ENCODE measurements at places on chromosomes 7 and 10.

DNA sequence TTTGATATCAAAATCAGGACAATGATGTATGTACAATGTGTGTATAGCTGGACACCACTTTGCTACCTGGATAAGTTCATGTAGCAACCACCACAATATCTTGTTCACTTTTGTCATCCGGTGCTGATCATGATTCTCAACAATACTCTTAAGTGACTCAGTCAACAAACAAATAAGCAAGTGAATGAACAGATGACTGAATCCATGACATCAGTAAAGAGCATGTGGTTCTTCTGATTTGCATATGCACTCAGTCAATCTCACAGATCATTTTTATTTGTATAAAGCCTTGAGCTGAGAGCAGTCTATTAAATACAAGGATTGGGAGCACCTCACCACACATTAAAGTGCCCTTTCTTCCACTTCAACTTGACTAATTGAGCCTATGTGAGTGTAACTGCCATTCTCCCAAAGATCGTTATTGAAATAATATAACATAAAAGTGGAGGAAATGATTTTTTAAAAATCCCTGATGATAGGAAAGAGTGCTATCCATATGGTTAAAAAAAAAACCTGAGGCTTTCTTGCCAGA lies 69.5 kb downstream of the NPSR1 start:
- DNase-seq, result no peak

DNA sequence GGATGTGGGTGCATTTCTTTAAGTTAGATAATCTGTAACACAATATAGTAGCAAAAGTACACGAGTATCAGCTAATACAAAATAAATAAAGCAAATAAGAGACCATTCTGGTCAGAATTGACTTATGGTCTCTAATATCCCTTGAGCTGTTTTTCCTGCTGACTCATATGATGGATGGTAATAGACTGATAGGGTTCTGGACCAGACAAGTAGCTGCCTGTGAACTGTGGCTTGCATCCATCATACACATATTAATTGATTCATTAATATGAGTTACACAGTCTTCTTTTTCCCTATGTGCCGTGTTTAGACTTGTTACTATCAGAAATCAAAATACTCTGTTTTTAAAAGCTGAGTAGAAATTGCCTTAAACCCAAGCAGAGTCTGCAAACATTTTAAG lies 762.8 kb downstream of the GATA3 start:
- DNase-seq, result no peak

DNA sequence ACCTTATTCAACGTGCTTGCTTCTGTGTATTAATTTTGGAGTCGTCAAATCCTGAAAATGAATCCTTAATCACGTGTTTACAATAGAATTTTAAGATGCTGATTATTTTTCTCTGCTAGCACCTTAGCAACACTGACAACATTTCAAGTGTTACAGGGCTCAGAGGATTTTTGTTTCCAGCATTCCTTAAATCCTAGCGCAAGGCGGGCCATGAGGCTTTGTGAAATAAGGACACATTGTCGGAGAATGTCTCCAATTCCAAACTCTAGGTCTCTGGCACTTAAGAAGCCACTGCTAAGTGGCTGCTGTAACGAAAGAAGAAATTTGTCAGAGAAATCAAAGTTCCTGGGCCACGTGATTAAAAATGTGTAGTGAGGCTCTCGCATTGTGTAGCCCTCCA lies 390.9 kb upstream of the CELF2 start:
- DNase-seq, result no peak

DNA sequence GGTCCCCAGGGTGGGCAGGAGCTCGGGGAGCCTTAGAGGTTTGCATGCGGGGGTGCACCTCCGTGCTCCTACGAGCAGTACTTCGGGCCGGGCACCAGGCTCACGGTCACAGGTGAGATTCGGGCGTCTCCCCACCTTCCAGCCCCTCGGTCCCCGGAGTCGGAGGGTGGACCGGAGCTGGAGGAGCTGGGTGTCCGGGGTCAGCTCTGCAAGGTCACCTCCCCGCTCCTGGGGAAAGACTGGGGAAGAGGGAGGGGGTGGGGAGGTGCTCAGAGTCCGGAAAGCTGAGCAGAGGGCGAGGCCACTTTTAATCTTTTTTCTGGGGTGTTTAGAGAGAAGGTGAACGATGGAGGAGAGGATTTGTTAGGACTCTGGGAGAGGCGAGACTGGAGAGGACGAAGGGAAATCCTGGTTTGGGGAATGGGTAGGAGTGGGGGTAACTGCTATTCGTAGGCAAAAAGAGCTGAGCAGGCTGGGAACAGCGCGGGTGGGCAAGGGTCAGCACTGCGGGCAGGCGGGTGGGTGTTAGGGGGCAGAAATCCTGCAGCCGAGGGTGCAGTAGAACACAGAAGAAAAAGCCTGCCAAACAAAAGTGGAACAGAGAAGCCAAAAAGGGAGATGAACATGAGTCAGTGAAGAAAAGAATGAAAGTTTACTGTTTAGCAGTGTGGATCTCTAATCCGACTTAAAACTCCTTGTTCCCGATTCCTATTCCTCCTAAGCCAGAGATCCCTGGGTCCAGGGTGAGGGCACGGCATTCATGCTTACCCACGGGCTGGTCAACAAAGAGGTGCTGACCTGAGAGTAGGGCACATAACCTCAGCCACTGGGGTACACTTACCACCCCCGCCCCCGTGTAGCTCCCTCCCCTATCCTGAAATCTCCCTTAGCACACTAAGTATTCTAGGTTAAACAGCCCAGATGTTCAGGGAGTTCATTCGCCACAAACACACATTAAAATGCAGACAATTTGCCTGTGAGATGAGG lies 26.9 kb downstream of the PRSS2 start:
- no peak for DNase-seq

DNA sequence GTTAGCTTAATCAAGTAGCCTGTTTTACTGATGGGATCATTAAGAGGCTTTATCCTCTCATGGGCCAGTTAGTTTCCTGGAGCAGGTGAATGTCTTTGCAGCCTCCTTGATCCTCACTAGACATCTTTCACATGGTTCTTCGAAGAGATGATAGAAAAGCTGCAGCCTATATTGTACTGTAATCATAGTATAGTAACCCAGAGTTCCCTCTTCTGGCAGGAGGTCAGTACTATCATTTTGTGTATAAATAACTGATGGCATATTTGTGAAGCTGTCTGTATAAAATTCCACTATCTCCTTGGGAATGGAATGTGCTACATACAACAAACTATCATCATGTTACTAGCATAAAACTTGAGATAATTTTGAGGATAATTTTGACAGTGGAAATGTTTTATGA lies 123.8 kb upstream of the PRPS1L1 start:
- no peak for DNase-seq

- no peak for DNase-seq
Observed at GRCh38 chr7:138245682-138246081, 169.4 kb downstream of the AKR1D1 start.

DNA sequence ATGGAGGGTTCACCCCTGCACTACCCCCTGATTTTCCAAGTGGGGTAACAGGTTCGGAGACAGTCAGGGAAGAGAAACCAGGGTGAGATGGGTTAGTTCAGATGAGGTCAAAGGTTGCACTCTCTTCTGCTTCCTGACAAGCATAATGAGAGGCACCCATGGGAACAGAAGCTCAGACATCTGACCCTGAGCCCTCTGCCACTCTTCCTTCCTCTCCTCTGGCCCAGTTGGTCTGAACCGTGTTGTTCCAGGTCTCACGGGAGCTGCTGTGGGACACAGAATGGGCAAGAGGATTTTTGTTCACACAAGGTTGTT lies 38.4 kb downstream of the DNAJB12 start:
- no peak for DNase-seq

GRCh38 chr10:11509036-11509435 lies 102.4 kb downstream of the USP6NL start:
- no peak for DNase-seq
